ENCODE measurements at places on chromosomes 6 and 20.
A peak's percentile ranks its signal among the peaks of the same experiment; 100 is the strongest.

- DNase-seq = no peak
These were observed 189.2 kb downstream of the ADGB start for GRCh38 chr6:146787876-146788508.

DNA sequence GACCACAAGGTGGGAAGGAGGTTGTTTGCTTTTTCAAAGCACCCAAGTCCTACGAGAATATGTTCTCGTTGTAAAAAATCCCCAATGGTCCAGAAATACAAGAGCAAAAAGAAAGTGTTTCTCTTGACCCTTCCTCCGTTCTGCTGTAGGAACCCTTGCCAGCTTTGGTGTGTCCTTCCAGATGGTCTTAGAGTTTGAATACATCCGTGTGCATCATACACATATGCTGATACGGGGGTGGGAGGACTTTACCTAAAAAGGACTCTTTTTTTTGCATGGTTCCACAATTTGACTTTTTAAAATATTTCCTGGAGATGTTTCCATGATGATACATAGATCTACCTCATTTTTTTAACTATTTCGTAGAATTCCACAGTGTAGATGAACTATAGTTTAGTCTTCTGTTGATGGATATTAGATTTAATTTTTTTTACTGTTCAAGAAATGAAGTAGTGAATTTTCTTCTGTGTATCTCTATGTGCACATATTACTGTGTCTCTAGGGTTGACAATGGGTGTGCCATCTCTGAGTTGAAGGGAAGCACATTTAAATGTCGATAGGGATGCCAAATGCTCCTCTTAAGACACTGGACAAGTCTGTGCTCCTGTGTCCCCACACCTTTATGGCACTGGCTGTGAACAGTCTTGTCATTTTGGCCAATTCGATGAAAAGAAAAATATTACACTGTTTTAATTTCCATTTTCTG, 182.1 kb upstream of the SNX9 start:
- DNase-seq = no peak

- DNase-seq = no peak
These were observed 57.7 kb downstream of the SNX5 start for GRCh38 chr20:17910828-17911294.

GRCh38 chr6:26260110-26260637, 104.8 kb upstream of the BTN3A2 start:
- DNase-seq = no peak

GRCh38 chr20:58990651-58991445, 9.8 kb downstream of the NELFCD start:
- DNase-seq = no peak

DNA sequence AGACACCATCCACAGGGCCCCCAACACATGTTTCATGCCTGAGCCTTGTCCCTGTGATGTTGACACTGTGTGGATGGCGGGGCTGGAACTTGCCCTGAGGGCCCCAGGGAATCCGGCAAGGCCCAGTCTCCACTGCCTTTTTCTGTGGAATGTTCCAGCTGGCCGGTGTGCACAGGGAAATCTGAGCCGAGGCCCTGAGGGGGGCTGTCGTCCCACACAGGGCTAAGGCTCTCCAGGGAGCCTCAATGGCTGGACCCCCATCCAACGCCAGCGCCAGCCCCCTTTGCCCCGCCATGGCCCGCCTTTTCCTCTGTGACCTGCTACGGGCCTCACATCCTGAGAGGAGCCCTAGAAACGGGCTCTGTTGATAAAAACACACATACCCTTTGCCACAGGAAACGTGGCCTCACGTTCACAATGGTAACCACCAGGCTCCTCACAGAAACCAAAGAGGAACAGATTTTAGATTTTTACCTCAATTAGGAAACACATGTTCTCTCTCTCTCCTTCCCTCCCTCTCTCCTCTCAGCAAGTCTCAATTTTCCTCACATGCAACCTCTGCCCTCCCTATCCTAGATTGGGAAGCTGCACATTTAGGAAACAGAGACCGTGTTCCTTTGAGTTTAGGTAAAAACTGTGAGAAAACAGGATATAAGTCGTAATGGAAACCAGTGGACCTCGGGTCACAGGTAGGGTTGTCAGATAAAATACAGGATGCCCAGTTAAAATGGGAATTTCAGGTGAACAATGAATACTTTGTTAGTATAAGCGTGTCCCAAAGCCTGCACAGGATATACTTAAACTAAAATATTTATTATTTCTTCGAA, 13.7 kb upstream of the ZNF831 start:
- no peak for DNase-seq

- DNase-seq = no peak
These were observed 24.5 kb downstream of the NCOA7 start for GRCh38 chr6:125815080-125815910.

- no peak for DNase-seq
These were observed 153.9 kb downstream of the MRPL14 start for GRCh38 chr6:43973357-43973756.

DNA sequence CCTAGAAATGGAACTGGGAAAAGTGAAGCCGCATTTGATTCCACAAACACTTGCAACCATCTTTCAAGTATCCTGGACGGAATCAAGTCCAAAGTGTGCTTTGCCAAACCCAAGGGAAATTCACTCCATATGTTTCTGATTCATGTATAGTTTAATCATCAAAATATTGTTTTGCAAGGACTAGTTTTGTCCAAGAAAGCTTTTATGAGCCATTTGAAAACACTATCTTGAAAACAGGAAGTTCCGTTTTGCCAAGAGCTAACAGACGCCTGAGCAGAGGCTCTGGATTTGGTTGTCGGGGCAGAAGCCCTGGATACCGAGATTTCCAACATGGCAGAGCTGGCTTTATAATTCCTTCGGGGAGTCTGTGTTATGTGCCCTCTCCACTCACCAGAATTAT, 251.1 kb downstream of the PHACTR1 start:
- DNase-seq = peak; percentile 71

GRCh38 chr6:139778688-139779087, 404.2 kb upstream of the CITED2 start:
- DNase-seq = no peak

DNA sequence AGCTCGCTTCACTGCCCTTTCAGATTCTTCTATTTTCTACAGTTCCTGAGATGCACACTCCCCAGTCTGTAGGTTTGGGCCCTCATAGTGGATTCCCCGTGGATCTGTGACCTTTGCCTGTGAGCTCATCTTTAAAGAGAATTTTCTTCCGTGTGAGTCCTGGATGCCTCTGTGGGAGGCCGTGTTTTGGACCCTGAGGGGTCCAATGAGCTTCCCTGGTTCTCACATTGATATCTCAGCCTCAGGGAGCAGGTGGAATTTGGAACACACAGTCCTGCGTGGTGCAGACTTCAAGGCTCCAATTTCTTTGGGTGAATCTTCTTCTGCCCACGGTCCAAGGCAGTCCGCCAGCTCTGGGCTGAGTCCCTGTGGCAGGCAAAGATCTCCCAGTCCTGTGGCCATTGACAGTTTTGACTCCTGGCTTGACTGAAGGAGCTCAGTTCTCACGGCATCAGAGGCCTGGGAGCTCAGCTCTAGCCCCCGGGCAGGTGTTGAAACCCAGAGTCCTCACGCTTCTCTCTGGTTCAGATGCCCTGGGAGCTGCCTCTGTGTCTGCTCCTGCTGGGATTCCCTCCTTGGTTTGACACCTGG, 61.0 kb downstream of the PSMG4 start:
- no peak for DNase-seq

- no peak for DNase-seq
These were observed 12.6 kb downstream of the AAR2 start for GRCh38 chr20:36248836-36249235.

DNA sequence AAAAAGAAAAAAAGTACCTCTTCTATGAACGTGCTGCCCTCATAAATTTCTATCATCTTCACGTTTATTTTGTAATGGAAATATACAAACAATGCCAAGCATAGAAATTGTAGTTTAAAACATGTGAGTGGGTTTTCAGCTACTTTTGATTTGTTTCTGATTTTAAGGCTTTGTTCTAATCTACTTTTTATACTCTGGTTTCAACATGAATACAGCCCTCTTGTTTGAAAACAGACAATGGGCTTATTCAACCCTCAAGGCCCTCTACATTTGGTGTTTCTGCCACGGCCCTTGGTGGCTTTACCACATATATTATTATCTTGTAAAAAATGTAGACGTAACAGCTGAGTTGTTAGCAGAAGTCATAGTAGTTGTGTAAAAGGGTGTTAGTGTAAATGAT, 153.9 kb downstream of the SOX4 start:
- DNase-seq = no peak

- DNase-seq = no peak
These were observed 98.3 kb downstream of the HAO1 start for GRCh38 chr20:7841971-7842310.

DNA sequence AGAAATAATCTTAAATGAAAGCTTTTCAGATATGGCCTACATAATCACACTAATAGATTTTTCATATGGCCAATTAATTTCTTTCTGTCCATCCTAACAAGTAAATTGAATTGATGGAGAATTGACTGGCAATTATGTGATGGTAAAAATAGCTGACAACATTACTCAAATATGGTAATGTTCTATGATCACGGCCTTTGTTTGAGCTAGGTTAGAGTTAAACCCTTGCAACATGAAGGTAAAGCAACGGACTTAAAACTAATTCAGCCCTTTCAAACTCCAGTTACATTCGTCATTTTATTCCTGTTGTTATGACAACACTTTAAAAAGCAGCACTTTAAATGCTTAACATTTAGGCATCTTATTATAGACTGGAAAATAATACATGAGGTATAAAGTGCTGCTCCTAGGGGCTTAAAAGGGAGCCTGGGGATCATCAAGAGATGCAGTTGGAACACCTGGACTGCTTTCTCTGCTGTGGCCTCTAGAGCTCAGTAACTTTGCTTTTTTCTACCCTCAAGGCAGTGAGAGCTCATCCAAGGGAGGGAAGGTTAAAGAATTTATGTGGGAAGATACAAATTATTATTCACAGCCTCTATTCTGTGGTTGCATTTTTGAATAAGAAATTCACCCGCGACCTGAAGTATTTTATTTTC, 46.9 kb downstream of the RIPOR2 start:
- no peak for DNase-seq

- DNase-seq = no peak
These were observed 10.7 kb downstream of the TBXT start for GRCh38 chr6:166156942-166157341.

- DNase-seq = no peak
These were observed 43.8 kb upstream of the EIF2S2 start for GRCh38 chr20:34155836-34156235.

- DNase-seq = no peak
These were observed 90.9 kb upstream of the MLIP start for GRCh38 chr6:54020334-54020733.

DNA sequence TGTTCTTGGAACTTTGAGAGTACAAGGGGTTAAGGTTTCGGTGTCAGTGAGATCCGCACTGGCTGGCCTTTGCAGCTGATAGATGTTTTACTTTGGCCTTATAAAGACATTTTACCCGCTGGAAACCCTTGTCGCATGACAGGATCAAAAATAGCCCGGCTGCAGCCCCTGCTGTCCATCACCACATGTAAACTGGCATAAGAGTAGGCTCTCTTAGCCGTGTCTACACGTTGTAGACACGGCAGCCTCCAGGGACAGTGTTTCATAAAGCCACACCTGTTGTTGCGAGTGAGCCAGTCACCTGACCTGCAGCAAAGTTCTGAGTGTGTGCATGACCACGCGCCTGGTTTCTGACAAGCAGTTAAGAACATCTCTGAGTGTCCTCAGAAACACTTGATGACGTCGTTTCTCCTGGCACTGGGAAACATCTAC, 8.5 kb downstream of the RBM24 start:
- DNase-seq = no peak

DNA sequence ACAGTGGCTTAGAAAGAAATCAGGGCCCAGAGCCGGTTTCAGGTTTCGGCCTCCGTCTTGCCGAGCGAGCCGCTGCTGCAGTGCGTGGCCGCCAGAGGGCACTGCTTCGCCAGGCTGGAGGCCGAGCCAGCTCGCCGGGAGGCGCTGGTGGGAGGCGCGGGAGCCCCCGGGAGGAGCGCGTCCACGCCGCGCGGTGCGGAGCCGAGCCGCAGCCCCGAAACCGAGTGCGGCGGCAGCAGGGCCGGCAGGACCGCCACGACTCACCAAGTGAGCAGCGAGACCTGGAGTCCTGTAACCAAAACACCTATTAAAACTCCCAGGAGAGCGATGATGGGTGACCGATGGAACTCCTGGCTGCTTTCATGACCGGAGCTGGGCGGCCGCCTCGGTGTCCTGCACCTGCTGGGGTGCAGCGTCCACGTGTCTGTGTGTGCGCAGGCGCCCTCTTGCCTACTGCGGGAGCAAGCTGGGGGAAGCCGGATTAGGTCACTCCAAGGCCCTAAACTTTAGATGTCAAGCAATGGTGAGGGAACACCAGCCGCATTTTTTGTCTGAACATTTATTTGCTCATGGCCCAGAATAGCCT, 186.9 kb upstream of the UST start:
- DNase-seq = peak; percentile 13

- DNase-seq = peak; percentile 96
These were observed 45.9 kb upstream of the TAB2 start for GRCh38 chr6:149271348-149272340.

GRCh38 chr6:138231381-138231886, 13.1 kb upstream of the PBOV1 start:
- no peak for DNase-seq

GRCh38 chr6:94494500-94494899, 1075.1 kb upstream of the EPHA7 start:
- no peak for DNase-seq

DNA sequence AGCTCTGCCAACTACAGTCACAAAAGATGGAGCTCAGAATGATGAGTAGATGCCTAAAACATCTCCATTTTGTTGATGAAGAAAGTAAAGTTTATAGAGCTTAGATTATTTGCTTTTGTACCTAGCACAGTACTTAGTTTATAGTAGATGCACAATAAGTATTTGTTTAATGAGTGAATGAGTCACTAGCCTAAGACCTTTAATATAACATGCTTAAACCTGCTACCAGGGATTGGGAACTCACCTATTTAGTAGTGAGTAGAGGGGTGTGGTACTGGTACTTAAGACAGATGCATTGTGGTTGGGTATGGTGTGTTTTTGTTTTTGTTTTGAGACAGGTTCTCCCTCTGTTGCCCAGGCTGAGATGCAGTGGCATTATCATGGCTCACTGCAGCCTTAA, 35.8 kb downstream of the TRIM38 start:
- no peak for DNase-seq

DNA sequence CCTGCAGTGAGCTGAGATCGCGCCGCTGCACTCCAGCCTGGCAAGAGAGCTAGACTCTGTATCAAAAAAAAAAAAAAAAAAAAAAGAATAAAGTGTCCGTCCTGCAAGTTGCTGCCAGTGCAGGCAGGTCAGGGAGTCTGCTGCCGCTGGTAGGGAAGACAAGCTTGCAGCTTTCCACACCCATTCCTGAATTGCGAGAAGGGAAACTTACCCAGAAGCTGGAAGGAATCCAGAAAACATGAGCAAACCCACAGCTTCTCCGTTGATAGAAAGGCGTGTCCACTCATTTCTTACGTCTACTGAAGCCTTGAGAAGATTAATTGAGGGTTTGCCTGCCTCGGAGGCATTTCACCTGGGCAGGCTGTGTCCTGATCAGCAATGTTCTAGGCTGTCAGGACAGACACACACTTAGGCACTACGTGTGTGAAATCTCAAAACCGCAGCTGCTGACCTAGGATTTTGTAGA, 61.6 kb upstream of the DSP start:
- DNase-seq = no peak

All from AML-193 (cell line).